ENCODE measurements at places on chromosomes 2 and 18.

- no peak for DNase-seq
Measured at GRCh38 chr2:208039376-208040110, 14.2 kb upstream of the PLEKHM3 start.

DNA sequence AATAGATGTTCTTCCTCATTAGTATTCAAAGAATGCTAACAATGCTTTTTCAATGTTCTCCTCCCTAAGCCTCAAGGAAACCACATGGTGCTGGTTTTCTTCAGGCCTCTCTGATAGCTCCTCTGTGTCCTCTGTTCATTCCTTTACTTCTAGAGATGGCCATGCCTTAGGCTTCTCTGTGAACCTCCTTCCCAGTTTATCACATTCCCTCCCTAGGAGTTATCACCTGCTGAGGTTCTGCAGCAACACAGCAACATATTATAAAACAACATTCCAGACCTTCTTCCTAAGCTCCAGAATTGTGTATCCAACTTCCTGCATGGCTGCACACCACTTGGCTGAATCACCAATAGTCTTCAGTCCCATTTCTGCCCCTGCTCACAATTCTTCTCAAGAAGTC is 325.5 kb downstream of the IRS1 start:
- DNase-seq = no peak

- DNase-seq = no peak
Measured at GRCh38 chr2:53286345-53286744, 481.3 kb upstream of the CHAC2 start.

- no peak for DNase-seq
Measured at GRCh38 chr2:58030771-58031170, 15.8 kb upstream of the VRK2 start.

GRCh38 chr18:35121531-35121930 is 80.3 kb downstream of the MAPRE2 start:
- DNase-seq = no peak

- DNase-seq = no peak
Measured at GRCh38 chr2:39024833-39025232, 96.0 kb downstream of the SOS1 start.

GRCh38 chr2:196481324-196481697 is 158.2 kb upstream of the CCDC150 start:
- no peak for DNase-seq

DNA sequence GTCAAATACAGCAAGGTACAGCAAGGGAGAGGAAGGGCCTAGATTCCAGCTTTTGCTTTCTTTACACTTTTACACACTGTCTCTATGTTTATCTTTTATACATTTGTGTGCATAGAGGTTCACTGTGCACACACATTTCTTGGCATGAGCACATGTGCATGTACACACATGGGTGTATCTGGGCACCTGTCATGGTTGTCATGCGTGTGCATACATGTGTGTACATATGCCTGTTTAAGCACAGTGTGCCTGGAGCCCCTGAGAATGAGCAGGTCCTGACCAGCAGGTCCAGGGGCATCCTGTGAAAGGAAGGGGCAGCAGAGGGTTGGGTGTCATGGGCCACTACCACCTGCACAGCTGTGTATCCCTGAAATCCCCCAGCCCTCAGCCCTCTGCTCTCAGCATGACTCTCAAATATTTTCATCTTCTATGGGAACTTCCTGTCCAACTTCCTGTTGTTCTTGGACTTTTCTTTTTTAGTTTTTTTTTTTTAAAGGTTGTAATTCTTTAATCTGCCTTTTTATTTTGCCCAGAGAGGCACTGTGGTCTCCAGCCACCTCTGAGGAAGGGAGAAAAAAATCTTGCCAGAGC is 97.0 kb upstream of the EPAS1 start:
- DNase-seq = no peak

GRCh38 chr18:11064106-11064505 is 85.3 kb downstream of the PIEZO2 start:
- no peak for DNase-seq

- DNase-seq = no peak
Measured at GRCh38 chr2:141055531-141055930, 1075.3 kb downstream of the LRP1B start.

DNA sequence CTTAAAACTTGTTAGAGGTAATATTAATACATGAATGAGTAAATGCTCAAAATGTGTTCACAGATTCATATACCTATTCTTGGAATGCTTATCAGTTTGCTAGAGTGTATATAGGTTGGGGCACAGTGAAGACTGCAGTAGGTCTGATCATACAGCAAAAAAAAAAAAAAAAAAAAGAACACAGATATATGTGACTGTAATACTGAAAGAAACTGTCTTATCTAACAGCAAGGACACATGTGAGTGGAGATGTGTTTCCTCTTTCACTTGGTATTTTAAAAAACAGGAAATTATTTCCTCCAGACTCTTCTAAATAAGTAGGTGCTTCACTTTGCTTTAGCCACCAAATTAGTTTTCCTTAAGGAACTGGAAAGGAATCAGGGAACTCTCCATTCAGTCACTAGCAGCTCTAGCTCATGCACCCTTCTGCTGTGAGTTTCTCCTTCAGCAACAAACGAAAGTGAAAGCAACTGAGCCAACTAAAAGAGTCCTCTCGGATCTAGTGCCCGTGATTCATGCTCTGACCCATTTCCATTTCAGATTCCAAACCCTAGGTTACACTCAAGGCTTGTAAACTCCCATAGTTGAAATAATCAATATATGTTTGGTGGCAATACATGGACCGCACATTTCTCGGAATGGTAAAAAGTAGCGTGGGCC is 98.5 kb downstream of the DSEL start:
- no peak for DNase-seq

- DNase-seq = no peak
Measured at GRCh38 chr2:14543284-14543683, 89.2 kb upstream of the LRATD1 start.

GRCh38 chr2:27805180-27805579 is 33.7 kb downstream of the MRPL33 start:
- DNase-seq = no peak

GRCh38 chr18:69564602-69565001 is 163.9 kb downstream of the DOK6 start:
- DNase-seq = no peak

DNA sequence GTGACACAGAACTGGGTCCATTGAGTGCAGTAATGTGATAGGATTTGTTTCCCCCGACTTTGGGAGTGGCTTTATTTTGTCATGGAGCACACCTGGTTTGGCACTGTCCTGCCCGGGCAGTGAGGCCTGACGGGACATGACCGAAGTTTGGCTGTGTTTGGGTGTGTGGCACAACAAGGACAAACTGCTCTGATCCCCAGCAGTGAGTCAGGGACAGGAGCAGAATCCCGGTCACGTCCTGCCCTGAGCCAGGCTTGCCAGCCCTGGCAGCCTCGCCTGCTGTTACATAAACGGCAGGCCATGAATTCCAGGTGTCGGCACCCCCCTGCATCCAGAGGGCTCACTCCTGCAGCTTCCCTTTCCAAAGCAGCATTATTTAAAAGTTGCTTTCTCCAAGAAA is 45.7 kb downstream of the IMPA2 start:
- no peak for DNase-seq

DNA sequence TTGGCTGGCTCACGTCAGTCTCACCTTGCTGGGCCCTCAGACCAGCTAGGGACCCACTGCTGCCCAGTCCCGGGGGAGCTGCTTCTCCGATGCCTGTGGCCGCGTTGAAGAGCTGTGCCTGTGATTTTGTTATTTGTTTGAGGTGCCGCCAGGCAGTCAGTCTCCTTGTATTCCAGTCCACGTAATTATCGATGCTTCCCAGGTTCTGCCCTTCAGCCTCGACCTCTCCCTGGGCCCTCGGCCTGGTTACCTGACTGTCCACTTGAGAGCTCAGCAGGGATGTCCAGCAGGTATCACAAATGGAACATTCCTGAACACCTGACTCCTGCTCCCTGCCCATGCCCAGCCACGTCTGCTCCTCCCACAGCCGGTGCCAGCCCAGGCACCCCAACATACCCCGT is 195.9 kb upstream of the HS6ST1 start:
- DNase-seq = no peak

GRCh38 chr2:241272303-241273209 is 42.9 kb downstream of the HDLBP start:
- DNase-seq = no peak

- no peak for DNase-seq
Measured at GRCh38 chr2:72132981-72133720, 14.5 kb downstream of the CYP26B1 start.

DNA sequence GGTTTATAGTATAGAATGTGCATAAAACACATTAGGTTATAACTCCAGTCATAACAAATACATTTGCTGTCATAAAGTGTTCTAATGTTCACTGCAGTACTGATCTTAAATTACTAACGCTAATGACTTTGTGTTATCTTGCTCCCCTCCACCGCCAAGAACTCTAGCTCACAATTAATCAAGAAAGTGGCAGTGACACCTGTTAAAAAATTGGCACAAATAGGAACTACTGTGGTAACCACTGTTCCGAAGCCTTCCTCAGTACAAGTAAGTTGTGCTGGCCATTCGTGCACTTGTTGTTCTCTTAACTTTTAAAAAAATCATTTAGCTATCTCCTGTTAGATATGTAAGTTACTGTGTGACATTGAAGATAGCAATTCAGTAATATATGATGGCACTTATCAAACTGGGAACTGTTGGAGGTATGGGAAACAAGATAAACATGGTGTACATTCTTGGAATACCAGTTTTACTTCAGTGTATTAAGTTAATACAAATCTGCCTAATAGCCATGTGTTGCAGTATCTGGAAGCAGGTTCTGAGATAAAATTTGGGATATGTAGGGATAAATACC is 41.2 kb downstream of the TAF4B start:
- no peak for DNase-seq

GRCh38 chr2:241658296-241658695 is 20.8 kb downstream of the ATG4B start:
- no peak for DNase-seq

DNA sequence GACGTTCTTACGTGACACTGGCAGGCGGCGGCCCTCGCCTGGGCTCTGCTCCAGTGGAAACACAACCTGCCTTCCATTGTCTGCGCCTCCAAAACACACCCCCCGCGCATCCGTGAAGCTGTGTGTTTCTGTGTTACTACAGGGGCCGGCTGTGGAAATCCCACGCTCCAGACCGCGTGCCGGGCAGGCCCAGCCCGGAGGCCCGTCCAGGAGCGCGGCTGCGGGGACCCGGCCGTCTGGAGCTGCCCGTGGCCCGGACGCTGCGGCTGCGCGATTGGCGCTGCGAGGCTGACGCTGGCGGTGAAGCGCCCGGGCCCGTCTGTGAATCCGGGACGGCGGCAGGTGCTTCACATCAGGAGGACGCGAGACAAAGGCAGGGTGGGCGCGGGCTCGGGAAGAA is 670.3 kb upstream of the SALL3 start:
- no peak for DNase-seq

GRCh38 chr2:216426938-216427337 is 14.7 kb downstream of the SMARCAL1 start:
- DNase-seq = no peak

DNA sequence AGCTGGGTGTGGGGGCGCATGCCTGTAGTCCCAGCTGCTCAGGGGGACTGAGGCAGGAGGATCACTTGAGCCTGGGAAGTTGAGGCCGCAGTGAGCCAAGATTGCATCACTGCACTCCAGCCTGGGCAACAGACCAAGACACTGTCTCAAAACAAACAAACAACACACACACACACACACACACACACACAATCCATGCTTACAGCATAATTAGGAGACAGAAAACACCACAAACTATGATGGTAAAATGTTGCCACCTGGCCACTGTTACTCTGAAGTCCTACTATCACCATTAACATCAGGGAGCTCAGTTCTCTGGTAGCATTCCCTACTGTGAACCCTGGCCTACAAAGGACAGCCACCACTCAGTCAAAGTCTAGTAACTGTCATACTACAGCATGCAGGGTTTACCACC is 18.3 kb downstream of the DNPEP start:
- DNase-seq = no peak

GRCh38 chr2:147479358-147479757 is 365.5 kb upstream of the ACVR2A start:
- no peak for DNase-seq

- DNase-seq = no peak
Measured at GRCh38 chr2:19850056-19851050, 51.4 kb downstream of the TTC32 start.

DNA sequence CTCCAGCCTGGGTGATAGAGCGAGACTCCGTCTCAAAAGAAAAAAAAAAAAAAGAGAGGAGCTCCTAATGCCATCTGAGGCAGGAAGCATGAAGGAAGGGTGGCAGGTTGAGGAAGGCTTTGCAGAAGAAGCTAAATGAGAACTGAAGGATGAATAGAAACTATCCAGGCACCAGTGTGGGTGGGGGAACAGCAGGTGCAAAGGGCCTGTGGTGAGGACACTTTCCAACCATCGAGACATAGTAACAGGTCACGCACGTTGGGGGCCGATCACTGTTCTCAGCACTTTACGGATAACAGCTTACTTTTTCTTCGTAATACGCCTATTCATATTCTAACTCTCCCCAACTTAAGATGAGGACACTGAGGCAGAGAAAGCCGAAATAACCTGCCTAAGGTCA is 58.4 kb downstream of the NGEF start:
- DNase-seq = no peak

- no peak for DNase-seq
Measured at GRCh38 chr2:101596333-101596732, 101.2 kb upstream of the MAP4K4 start.

DNA sequence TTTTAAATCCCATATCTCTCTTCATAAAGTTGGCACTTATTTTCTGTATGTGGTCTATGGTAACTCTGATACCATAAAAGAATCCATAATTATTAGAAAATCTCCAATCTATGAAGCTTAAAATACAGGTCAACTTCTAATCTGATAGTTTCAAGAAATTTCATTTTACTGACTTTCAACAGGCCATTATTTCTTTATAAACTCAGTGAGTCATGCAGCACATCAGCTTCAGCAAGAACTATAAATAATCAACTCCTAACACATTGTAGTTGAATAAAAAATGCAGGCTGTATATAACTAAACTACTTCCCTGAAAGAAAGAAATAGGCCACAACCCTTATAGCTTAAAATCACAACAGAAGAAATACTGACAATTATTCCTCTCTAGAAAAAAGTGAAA is 204.3 kb upstream of the CCDC150 start:
- DNase-seq = no peak

DNA sequence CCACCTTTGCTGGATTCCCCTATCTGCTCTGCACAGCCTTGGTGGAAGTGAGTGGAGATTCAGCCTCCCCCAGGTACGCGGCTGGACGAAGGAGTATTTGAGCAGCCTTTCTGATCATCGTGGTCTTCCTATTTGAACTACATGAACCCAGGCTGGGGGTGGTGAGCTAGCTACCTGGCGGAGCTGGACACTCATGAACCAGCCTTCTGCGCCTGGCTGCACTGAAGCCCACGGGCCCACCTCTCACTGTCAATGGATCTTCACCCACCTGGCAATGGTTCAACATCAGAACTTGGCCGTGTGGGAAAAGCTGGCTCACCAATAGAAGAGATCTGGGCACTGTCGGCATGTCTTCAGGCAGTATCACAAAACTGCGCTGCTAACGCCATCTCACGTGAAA is 35.4 kb downstream of the ANKMY1 start:
- DNase-seq = no peak

GRCh38 chr18:73461780-73462059 is 593.9 kb upstream of the NETO1 start:
- DNase-seq = no peak

- peak; percentile 94 for DNase-seq
Measured at GRCh38 chr18:54805571-54806334, 22.5 kb upstream of the RAB27B start.
